ENCODE measurements at places on chromosomes 4 and X.

GRCh38 chr4:92520563-92520962 is 216.8 kb downstream of the GRID2 start:
- DNase-seq: no peak

DNA sequence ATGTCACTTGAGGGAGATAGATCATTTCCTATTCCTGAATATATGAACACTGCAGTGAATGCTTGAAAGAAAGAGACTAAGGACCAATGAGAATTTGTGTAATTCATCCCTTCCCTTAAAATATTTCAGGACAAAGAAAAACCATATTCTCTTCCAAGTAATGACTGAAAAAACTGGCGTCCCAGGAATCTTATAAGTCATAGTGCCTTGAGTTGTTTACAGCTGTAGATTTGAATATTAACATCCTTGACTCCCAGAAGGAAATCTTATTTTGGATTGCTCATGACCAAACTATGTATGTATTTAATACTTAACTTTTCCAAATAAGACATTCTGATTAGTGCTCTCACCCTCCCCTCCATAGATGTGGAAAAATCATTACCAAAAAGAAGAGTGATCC is 55.5 kb downstream of the CLDN22 start:
- no peak for DNase-seq

DNA sequence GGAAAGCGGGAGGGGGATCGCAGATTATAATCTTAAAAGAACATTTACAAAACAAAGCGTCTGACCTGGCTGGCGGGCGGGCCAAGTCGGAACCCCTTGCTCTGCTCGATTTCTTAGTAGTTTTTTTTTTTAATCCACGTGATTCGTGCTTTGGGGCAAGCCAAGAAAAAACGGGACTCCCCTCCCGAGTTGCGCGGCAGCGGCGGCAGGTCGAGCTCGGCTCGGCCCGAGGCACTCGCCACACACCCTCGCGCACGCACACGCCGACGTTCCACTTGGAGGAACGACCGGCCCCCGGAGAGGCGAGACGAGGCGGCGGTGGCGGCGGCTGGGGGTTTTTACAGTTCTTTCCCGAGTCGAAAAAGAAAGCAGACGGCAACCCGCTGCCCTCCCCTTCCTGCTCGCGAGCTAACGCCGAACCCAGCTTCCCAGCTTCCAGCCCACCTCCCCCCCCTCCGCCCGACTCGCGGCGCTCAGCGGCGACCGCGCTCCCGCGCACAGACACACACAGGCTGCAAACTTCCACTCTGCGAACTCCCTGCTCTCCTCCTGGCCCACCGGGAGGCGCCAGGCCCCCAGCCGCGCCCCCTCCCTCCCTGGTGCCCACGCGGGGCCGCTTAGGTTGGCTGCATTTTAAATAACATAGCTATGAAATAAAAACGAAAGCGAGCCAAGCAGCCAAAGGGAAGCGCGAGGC is 1.2 kb downstream of the BCOR start:
- DNase-seq: no peak

GRCh38 chr4:115537387-115537786 is 424.0 kb upstream of the NDST4 start:
- no peak for DNase-seq

GRCh38 chr4:735583-735982 is 30.0 kb downstream of the PCGF3 start:
- DNase-seq: no peak

DNA sequence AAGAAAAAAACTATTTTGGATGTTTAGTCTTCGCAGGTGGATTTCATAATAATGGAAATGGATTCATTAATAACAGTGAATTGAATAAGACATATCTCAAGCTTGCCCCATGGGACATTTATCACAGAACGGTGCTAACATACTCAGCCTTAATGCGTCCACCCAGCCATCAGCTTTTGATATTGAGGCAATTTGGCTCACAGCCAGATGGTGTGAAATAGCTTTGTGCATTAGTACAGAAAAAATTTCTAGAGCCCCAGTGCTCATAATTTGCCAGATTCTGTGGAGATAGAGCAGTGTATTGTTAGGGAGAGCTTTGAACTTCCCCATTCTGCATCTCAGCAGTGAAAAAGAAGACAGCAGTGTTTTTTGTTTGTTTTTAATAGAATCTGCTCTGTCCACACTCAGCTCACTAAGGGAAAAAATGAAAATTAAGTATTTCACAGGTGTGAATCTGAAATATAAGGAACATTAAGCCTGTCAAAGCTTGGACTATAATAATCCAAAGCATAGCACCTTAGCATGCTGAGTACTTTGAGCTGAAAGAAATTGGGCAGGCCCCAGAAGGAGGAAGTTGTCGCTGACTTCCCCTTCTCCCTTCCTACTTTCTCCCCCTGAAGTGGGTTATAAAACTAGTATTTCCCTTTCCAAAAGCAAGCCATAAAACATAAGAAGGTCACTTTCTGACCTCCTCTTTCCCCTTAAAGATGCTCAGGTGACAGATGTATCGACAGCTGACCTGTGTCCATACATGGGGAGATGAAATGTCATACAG is 295.8 kb downstream of the MAGEB5 start:
- no peak for DNase-seq

DNA sequence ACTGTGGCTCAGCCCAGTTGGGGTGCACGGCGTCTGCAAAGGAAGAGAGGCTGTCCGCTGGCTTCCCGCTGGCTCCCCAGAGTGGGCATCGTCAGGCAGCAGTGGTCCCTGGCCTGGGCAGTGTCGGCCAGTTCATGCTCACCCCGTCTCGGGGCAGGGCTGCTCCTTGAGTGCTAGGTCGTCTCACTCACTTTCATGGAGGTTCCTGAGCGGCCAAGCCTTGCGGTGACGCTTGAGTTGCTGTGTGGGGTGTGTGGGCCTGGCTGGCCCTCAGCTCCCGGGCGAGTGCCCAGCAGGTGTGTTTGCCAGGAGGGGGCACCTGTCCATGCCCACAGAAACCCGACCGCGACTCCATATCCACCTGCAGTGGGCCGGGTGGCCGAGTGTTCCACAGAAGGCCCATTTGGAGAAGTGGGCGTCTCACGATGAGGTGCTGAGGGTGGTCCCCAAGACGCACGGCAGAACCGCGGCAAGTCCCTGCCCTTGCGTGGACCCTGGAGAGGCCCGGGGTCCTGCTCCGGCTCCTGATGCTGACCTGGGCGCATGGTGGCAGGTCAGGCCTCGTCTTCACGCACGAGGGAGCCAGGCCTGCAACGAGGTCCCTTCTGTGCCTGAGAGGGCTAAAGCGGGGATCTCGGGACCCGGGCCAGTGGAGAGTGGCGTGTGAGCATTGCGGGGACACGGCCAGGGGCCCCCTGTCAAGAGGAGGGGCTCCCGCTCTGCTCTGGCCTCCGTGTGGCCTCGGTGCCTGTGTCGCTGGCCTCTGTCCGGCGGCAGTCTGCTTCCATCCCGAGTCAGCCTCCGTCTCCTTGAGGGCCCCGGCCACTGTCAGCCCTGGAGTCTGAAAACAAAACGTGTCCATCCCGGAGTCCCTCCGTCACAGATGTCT is 18.5 kb upstream of the UVSSA start:
- no peak for DNase-seq

DNA sequence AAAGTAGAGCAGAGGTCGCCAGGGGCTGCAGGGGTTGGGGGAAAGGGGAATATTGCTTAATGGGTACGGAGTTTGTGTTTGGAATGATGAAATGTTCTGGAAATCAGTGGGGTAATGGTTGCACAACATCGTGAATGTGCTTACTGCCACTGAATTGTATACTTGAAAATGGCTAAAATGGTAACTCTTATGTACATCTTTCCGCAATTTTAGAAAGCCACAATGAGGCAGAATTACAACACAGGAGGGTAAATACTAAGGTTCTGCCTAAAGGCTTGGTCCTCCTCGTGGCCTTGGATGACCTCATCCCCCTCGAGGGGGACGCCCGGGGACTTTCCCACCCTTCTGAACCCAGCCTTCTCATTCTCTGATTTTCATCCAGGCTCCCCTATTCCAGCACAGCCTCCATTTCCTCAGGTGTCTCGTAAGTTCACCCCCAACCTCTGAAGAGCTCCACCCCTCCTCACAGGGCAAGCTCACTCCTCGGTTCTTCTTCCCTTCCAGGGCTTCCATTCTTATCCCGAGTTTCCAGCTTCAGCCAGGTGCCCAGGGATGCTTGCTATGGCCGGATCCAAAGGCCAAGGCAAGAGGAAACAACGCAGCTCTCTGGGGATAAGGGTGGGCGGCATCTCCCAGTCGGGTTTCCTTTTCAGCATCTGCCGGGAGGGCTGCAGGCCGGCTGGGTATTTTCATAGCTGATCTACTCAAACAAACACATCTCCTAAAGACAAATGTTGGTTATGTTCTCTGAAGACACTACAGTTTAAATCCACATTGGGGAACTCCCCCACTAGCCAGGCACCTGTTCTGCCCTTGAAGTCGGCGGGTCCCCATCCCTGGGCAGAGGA is 71.3 kb upstream of the ACSL1 start:
- DNase-seq: no peak

DNA sequence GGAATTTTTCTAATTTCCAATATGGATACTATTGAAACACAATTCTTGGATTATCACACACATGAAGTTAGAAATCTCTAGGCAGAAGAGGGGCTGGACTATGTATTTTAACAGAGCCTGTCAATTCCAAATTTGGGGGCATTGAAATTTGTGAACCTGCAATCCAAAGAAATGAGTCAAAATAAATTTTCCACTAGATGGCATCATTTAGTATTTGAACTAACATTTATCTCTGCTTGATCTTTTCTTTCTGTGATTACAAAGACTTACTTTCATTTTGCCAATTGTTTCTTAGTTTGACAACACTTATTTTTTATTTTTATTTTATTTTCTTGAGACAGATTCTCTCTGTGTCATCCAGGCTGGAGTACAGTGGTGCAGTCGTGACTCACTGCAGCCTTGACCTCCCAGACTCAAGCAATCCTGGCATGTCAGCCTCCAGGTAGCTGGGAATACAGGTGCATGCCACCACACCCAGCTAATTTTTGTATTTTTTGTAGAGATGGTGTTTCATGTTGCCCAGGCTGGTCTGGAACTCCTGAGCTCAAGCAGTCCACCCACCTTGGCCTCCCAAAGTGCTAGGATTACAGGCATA is 2.7 kb upstream of the PYURF start:
- no peak for DNase-seq

DNA sequence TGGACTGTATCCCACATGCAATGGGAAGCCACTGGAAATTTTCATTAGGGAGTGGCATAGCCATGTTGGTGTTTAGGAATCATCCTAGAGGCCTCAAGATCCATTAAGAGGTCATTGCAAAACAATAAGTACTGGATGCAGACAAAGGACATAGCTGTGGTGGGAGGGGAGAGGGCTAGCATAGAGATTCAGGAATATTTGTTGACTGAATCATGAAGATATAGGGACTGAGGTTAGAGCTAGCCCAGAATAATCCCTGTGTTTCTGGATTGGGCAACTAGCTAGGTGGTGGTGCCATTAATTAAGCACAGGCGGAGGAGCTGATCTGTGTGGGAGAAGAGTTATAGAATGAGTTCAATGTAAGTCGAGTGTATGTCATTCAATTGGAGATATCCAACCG is 135.0 kb downstream of the RAB28 start:
- DNase-seq: no peak

DNA sequence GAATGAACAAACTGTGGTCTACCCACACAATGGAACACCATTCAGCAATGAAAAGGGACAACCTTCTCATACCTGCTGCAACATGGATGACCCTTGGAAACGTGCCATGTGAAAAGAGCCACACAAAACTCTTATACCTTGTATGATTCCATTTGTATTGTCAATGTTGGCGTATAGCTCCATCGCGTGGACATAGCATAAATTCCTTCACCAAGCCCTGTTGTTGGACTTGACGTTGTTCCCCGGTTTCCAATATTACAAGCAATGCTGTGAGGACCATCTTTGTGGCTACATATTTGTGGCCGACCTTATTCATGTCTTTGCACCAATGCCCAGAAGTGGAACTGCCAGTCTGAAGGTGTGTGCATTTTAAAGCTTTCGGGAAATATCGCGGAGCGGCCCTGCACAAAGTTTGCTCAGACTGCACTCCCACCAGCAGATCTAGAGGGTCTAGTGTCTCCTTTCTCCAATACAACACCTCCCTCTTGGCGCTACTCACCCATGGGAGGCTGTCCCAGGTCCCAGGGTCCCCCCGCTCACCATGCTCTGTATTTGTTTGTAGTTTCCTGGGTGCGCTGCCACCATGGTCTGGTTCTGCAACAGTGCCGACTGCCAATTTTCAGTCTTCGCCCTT is at the start of gene CLDN34:
TSS of gene CLDN34 (plus strand) at position 584 of the 634 bp plus-strand sequence. CDS start at position 584, 0 bp downstream.
- DNase-seq: no peak

- DNase-seq: no peak
Measured at GRCh38 chr4:71272976-71273375, 65.8 kb upstream of the SLC4A4 start.

GRCh38 chr4:144681806-144682205 is 35.9 kb downstream of the HHIP start:
- no peak for DNase-seq

GRCh38 chr4:150278206-150278605 is 200.0 kb downstream of the DCLK2 start:
- no peak for DNase-seq

DNA sequence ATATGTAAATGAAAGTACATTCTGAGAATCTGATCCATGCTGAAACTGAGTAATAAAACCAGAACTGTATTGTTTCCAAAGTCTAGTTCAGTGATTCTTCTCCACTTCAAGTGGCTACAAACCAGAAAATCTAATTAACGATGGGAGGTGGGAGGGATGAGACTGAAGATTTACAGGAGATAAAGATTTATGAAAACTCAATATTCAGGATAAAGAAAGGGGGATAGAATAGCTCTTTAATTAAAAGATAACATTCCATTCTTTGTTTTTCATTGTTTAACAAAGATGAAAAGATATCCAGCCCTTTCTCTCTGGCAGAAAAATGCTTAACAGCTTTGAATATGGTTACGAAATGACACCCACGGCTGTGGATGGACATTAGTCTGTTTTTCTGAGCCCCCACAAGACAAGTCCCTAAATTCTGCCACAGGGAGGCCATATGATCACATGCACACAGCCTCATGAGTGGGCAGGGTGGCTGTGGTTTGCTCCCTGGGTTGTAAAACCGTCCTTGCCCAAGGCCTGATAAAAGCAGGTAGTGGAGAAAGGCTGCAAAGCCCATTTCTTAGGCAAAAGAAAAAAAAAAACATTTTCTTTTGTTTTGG is 36.4 kb downstream of the TMEM150C start:
- DNase-seq: no peak

Measured in amniotic stem cell (primary cell).